ENCODE measurements at places on chromosomes 5 and 9.

- DNase-seq, result no peak
Measured at GRCh38 chr9:133403766-133404453, 13.9 kb downstream of the REXO4 start.

- DNase-seq, result no peak
Measured at GRCh38 chr9:133754688-133755227, 16.6 kb upstream of the SARDH start.

GRCh38 chr5:74017786-74018211 lies 391.8 kb downstream of the ARHGEF28 start:
- no peak for DNase-seq

DNA sequence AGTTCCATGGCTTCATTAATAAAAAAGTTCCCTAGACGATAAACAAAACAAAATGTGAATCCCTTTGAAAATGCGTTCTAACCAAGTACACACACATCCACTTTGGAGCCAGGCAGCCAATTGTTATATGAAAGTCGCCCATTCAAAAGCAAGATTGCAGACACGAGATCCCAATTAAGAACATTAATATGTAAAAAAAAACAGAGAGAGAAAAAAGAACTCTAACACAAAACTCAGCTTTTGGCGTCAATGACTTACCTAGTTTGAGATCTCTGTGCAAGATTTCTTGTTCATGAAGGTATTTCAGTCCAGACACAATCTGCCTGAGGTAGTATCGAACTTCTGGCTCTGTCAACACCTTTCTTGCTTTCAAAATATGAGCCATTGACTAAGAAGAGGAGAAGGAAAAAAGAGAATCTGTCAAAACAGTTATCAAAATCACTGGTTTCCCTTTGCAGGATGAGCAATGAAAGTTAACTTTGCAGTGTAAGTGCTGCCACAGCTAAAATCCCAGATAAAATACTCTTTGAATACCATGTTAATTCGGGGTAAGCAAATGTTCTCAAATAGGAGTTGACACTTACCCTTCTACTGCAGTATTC lies 1.6 kb downstream of the PLK2 start:
- DNase-seq, result no peak

- DNase-seq, result no peak
Measured at GRCh38 chr9:72486594-72486955, 34.8 kb upstream of the TMC1 start.

DNA sequence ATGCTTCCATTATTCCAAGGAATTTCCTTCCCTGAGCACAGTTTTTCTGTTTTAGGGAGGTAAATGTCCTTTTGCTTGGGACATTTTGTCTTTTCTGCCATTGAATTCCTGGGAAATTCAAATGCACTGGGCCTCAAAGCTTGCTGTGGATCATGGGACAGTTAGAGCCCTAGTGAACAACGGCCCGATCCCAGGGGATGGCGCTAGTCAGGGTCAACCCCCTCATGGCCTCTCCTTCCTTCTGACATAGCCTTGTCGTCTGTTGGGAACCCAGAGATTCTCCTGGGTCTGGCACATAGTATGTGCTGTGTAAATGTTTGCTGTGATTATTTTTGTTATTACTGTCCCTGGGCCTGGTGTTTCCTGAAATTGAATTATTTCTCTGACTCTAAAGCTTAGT lies 30.7 kb upstream of the COL15A1 start:
- DNase-seq, result no peak

DNA sequence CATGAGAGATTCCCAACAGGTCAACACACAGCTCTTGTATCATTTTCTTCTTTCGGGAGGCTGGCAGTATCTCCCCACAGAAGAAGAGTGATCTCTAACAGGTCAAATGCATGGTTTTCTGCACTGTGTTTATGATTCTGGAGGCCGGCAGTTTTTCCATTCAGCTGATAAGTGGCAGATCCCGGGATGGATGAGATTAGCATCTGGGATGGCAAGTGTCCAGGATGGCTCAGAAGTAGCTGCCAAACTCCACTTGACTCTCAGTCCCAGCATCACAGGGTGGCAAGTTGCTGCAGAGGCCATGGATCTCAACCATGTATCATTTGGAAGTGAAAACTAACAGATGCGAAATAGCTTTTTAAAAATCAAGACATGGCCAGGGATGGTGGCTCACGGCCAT lies 97.8 kb upstream of the SLC44A1 start:
- DNase-seq, result no peak

GRCh38 chr9:76101947-76102346 lies 211.5 kb downstream of the PCSK5 start:
- DNase-seq, result no peak

DNA sequence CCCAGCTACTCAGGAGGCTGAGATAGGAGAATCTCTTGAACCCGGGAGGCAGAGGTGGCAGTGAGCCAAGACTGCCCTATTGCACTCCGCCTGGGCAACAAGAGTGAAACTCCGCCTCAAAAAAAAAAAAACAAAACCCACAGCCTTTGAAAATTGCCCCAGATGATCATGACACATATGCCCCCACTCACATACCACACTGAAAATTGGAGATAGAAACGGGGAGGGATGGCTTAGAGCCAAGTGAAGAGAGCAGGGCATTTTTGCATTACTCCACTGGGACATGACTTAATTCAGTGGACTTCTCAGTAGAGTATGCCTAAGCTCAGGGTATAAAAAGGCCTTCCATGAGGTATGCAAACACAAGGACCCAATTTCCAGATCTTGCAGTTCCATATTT lies 309.3 kb downstream of the BNC2 start:
- no peak for DNase-seq

DNA sequence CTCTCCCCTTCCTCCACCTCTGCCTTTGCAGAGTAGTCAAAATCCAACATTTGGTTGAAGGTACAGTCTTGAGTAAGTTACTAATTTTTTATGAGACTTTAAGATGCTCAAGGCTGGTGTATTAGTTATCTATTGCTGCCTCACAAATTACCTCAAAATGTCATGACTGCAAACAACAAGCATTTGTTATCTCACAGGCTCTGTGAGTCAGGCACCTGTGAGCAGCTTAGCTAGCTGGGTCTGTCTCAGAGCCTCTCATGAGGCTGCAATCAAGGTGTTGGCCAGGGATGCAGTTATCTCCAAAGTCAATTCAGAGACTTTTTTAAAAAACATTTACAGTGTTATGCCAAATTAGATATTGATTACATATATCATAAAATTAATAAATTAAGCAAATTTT lies 371.3 kb upstream of the RGMB start:
- no peak for DNase-seq

- no peak for DNase-seq
Measured at GRCh38 chr9:128109050-128109709, 18.3 kb downstream of the PTGES2 start.

- no peak for DNase-seq
Measured at GRCh38 chr5:17099946-17100345, 117.5 kb upstream of the BASP1 start.

DNA sequence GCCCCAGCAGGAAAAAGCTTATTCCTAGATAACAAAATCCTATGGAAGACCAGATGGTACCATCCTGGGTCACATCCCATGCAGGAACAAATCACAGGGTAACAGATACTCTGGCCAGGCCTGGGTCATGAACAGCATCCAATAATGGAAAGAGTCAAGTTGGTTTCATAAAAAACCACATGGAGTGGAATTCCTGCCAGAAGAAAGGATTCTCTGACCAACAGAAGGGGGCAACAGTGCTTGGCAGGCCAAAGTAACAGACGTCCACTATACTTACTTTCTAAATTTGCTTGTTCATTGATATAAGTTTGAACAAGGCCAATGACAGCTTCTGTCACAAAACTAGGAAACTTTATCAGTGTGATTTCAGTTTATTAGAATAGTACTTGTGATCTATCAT lies 273.5 kb downstream of the ARRDC3 start:
- DNase-seq, result no peak

DNA sequence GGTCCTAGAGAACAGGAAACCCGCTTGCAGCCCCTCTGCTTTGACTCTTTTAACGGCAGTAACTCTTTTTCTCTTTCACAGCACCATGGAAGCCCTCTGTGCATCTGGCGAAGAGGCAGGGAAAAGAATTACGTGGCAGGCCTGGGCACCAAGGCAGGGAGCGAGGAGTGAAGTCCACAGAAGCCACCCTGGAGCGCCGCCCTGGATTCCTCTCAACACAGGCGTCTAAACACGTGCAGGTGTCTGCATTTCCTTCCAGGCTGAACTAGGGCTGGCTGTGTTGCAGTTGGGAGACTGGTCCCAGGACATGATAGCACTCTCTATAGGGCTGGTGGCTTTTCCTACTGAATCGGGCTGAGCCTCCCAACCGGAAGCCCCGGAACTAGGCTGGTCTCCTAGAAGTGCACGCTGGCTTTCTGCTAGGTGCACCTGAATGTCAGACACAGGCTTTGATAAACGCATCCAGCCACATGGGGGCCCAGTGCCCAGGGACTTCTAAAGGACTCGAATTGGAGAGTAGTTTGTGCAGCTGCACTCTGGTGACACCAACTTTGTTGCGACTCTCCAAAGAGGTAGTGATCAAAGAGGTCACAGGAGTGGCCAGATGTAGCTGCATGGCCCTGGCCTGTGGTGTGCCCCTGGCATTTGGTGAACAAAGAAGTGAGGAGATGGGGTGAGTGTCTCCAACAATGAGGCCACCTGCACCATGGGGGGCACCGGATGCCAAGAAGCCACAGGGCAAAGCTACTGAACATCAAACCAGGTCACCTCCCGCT lies 54.5 kb downstream of the AK8 start:
- no peak for DNase-seq

- no peak for DNase-seq
Measured at GRCh38 chr5:136236479-136237083, 43.6 kb upstream of the SMIM32 start.

DNA sequence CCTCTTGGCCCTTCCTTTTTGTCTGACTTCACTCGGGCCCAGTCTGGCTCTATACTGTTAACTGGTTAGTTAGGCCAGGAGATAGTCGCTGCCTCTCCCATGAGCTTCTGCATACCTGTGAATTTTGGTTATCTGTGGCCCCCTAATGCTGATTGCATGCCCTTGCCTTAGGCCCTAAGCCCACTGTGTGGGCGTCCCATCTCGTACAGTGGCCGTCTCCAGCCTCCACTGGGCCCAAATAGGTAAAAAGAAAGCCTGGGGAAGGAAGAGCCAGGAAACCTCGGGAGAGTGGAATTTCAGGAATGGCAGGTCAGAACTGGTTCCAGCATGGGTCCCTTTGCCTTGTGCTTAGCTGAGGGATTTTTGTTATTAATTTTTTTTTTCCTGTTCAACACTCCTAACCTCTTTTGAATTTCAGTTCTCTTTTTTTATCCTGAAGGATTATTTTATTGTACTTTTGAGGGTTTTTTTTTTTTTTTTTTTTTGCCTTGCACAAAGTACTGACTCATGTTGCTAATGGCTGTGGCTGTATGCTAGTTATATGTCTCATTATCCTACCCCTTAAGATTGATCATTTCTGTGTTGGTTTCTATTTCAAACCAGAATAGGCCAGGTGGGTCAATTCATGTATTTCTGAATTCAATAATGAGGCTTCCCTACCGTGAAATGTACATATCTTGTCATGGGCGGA lies 3.4 kb downstream of the PRRC2B start:
- no peak for DNase-seq

- DNase-seq, result no peak
Measured at GRCh38 chr9:2354856-2355696, 266.5 kb upstream of the VLDLR start.

GRCh38 chr5:96943799-96944198 lies 7.9 kb downstream of the LNPEP start:
- DNase-seq, result no peak

- DNase-seq, result no peak
Measured at GRCh38 chr5:110727025-110727314, 499 bp upstream of the TMEM232 start.

DNA sequence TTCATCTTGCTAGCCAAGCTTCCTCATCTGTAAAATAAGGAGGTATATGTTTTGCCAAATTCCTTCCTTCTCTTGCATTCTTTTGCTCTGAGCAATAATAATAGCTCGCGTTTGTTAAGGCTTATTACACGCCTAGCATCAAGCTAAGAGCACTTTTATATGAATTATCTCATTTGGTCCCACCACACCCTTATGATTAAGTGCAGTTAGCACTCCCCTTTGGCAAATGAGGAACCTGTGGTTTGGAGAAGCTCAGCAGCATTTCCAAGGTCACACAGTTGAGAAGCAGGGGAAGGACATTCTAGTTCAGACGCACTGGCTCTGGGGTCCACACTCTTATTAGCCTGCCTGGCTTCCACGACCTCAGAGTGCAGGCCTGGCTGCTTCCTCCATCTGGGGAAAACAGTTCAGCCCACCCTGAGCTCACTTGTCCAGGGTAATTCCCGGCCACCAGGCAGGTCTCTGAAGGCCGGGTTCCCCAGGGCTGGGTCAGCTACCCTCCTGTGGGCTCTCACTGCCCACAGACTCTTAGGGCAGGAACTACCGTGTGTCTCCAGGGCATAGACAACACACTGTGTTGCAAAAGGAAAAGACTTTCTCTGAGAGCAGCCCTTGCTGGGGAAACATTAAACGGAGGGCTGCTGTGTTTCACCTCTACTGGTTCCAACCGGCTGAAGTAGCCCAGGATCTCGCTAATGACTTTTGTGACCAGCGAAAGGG lies 9.9 kb upstream of the FBP1 start:
- DNase-seq, result no peak

- no peak for DNase-seq
Measured at GRCh38 chr5:82734347-82734746, 342.8 kb downstream of the TMEM167A start.

- no peak for DNase-seq
Measured at GRCh38 chr5:623531-623930, 11.4 kb downstream of the CEP72 start.

- DNase-seq, result no peak
Measured at GRCh38 chr5:149728303-149728702, 1.8 kb upstream of the PPARGC1B start.

- DNase-seq, result no peak
Measured at GRCh38 chr5:38607396-38607795, 51.0 kb upstream of the LIFR start.

DNA sequence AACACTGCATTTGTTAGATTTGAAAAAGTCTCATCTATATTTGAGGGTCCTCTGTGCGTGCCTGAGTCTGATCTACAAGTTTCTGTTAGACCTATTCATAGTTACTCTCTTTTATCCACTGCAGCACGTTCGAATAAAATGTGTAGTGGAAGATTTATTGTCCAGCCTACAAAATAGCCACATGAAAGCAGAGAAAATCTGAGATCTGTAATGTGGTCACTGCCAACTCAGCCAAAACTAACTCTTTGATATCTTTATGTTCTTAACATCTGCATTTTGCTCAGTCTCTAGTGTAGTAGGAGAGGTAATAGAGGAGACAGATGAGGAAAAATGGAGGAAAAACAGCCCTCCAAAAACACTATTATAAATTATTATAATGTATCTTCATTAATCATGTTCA lies 354.0 kb downstream of the NPR3 start:
- DNase-seq, result no peak

DNA sequence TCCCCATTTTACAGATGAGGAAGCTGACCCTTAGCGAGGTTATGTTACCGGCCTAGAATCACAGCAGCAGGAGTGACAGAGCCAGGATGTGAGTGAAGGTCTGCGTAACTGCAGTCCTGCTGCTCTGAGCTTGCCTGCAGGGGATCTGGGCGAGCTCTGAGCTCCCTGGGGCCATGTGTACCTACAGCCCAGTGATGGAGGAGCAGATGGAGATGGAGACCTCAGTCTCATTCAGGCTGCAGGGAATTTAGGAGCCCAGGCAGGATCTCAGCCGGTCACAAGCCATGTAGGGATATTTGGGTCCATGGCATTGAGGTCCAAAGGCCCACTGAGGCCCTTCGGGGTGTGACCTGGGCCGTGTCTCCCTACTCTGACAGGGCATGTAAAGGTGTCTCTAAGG lies 170.6 kb downstream of the CACNA1B start:
- DNase-seq, result no peak
